ENCODE measurements at places on chromosomes 2 and 18. TPM values are rescaled to one million over a fixed set of nuclear protein-coding genes. Genes with fewer than 3 reads are reported as not detected.

SCN1A gene
- 26.9 TPM for total RNA-seq

DNA sequence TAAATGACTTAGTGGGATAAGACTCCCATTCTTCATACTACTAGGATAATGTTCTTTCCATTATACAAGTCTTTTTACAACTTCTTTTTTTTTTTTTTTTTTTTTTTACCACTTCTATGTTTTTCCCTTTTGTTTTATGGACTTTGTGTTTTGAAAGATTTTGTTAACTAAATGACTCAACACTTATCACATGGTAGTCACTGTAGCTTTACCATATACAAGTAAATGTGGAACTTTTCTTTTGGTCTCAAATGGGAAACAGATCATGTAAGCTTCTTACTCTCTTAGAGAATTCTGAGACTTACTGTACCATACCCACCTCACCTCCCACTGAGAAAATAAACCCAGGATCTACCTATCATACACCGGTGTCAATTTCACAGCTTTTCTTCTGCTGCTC lies 590.3 kb upstream of the CDH2 start:
- no peak for DNase-seq

GRCh38 chr2:223901854-223902253 lies 43.3 kb downstream of the WDFY1 start:
- DNase-seq = no peak

- DNase-seq = peak; percentile 65
Measured at GRCh38 chr2:157107460-157107859, 150.0 kb upstream of the GALNT5 start.

GRCh38 chr2:61906186-61906470 lies 654 bp downstream of the COMMD1 start:
- no peak for DNase-seq

DNA sequence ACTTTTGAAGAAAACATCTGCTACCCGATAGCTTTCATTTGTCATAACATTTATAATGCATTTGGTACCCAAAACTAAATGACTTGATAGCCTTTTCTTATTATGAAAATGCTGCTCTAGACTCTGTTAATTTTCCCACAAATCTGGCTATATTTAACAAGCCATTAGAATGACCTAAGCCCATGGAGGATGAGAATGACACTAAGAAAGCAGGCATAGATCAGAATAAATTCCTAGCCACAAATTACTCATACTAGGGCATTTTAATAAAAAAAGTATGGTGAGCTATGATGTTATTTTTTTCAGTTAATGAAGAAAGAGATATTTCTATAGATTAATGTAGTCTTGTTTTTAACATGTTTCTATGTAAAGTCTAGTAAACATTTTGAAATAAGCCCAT lies 1728.3 kb downstream of the SUCLG1 start:
- DNase-seq = no peak

- DNase-seq = no peak
Measured at GRCh38 chr2:96308248-96308647, 2.9 kb upstream of the SNRNP200 start.

- DNase-seq = no peak
Measured at GRCh38 chr2:189466046-189466445, 24.8 kb downstream of the WDR75 start.

GRCh38 chr2:241867776-241868420 lies 1.6 kb upstream of the RTP5 start:
- DNase-seq = no peak

DNA sequence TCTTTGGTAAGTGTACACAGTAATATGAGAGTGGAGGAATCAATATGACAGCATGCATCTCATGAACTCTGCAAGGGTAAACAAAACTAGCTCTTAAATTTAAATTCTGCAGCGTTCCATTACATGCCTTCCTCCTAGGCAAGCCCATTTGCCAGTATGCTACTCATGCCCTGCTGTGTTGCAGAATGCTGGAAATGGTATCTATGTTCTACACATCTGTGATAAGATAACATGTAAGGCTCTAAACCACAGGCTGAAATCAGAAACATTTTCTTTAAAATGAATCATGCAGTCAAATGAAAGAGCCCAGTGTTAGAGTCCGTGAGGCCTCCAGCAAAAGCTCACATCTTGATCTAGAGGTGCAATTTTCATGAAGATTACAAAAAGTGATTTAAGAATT lies 112.8 kb upstream of the FN1 start:
- DNase-seq = no peak

SLC20A1 gene
- 59.4 TPM for total RNA-seq

DNA sequence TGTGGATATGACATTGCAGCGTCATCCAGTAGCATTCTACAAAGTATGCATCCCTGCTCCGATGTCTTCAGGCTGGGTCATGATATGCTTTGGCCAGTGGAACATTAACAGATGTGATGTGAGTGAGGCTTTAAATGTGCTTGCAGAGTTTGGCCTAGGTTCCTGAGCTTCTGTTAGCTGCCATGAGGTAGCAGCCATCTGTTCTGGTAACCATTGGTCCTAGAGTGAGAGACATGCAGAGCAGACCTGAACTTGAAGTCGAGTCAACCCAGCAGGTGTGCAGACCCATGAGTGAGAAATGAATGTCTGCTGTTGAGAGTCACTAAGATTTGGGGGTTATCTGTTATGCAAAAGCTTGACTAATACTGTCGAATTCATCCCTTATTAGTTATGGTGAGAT lies 73.8 kb upstream of the NABP1 start:
- DNase-seq = no peak

REG3G gene
- total RNA-seq = not detected

Measured in upper lobe of right lung (tissue), 1 donor.